SK-N-SH (cell line): ENCODE measurements at places on chromosomes 13 and 19. TPM values are rescaled to one million over a fixed set of nuclear protein-coding genes. Genes with fewer than 3 reads are reported as not detected.
A peak's percentile ranks its signal among the peaks of the same experiment; 100 is the strongest.

The ATP4A gene
- polyA plus RNA-seq: not detected in 2 replicates

- no peak for DNase-seq
Measured at GRCh38 chr13:72313546-72313945, 413.9 kb downstream of the MZT1 start.

DNA sequence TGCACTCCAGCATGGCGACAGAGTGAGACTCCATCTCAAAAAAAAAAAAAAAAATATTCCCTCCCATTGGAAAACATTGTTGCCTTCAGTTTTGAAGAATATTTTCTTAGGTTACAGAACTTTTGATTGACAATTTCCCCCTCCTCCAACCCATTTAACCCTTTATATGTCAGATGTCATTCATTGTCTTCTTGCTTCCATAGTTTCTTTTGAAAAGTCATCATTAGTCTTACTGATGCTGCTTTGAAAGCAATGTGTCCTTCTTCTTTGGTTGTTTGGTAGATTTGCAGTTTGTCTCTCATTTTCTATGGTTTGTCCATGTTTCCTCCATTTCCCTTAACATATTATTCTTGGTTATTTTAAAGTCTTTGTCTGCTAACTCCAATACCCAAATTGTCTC is 25.4 kb downstream of the ZNF558 start:
- DNase-seq: no peak

GRCh38 chr19:18339723-18340122 is 675 bp upstream of the PGPEP1 start:
- DNase-seq: peak; percentile 50

DNA sequence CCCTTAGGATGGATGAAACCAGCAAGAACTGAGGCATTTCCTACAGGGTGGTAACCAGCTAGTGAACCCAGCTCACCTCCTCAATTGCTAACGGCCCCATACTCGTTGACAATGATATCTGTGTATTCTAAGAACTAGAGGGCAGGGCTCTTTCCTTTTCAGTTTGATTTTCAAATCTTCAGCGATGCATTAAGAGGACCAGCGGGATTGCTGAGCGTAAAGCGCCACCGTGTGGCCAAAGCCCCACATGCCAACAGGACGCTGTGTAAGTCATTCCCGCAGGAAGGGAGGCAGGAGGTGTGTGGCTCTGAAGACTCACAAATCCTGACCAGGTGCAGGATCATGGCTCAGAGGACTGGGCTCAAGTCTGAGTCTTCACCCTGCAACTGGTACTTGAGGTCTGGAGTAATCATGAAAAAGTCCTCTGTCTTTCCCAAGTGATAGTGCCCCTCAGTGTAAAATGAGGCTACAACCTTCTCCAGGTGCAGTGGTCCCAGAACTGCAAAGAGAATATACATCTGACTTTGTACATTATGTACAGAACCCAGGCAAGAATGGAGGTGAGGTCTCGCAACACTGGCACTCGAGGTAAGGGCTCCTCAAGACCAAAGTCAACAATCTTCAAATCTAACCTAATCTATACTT is 40.9 kb downstream of the C13orf42 start:
- peak; percentile 74 for DNase-seq

The CYP2A6 gene
- not detected in 2 replicates for polyA plus RNA-seq

GRCh38 chr13:89520468-89520867 is 1827.0 kb upstream of the MIR17HG start:
- DNase-seq: no peak

GRCh38 chr19:7400815-7401214 is 52.1 kb downstream of the ARHGEF18 start:
- DNase-seq: no peak

GRCh38 chr19:46069806-46070341 is 29.1 kb upstream of the IGFL4 start:
- DNase-seq: no peak
